Stimulated activated CD4-positive, alpha-beta T cell treated with anti-CD3 and anti-CD28 coated beads, TNF-alpha, amount 100 ng/mL, for 24 hours (primary cell): ENCODE measurements at places on chromosomes 4 and X.

DNA sequence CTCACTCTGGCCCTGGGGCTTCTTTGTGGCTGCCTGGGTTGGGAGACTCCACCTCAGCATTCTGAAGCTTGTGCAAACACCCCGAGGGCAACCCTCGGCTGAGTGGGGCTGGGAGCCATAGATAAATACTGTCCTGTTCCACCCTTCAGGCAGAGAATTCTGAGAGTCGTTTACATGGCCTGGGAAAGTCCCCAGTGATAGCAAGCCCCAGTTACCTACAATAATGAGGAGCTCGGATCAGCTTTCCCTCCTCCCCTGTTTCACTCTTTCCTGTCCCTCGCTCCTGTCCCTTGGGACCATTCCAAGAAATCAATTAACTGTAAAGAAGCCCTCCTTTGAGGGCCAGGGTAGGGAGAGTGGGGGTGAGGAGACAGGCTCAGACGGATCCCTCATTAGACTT, 31.6 kb upstream of the DDX3X start:
- DNase-seq, result no peak

GRCh38 chr4:170003071-170004070, 22.8 kb downstream of the MFAP3L start:
- no peak for DNase-seq

DNA sequence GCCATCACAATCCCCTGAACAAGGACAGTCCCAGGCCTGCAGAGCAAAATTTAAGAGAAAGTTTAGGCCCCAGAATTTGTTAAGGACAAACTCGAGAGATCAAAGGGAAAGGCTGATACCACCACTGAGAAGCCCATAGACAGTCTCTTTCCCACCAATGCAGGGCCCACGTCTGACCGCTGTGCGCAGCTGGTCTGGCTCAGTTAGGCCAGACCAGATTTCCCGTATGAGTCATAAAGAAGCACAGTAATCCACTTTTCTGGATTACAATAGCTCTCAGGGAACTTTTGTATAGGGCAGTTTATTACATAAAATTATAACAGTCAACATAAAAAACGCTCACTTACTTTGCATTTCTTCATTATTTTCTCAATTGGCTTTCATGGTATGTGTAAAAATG, 259.5 kb downstream of the RCHY1 start:
- no peak for DNase-seq

DNA sequence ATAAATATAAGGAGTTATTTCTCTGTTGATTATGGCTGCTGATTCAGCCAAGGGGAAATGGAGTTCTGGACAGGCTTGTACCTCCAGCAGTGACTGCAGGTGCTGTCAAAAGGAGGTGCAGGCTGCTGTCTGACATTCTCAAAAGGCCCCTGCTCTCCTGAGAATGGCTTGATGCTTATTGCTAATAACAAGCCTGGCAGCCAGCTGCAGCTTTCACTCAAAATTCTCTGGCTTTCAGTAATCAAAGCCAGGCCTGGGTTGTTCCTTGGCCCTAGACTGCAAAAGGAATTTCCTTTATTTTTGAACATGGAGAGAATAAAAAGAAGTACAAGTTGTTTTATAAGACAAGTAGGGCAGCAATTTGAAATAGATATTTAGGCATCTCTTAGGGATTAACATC, 575.9 kb downstream of the MID1IP1 start:
- DNase-seq, result no peak

DNA sequence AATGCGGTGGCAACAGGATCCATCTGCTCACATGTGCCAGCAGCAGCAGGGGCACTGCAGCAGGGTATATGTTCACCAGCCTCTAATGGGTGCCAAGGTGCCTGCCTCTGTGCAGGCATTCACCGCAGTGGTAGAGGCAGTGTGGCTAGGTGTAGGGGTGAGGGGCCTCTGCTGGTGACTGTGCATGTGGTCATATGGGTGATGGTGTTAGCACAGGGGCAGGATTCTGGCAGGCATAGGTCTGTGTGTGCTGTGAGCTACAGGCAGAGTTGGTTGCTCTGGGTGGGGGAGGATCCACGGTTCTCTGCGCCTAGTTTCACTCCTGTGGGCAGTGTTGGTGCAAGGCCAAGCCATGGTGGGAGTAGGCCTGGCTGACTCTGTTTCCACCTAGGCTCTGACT, 566.5 kb upstream of the GNPDA2 start:
- DNase-seq, result no peak
